Caco-2 (cell line): ENCODE measurements at places on chromosomes 1 and 21.

DNA sequence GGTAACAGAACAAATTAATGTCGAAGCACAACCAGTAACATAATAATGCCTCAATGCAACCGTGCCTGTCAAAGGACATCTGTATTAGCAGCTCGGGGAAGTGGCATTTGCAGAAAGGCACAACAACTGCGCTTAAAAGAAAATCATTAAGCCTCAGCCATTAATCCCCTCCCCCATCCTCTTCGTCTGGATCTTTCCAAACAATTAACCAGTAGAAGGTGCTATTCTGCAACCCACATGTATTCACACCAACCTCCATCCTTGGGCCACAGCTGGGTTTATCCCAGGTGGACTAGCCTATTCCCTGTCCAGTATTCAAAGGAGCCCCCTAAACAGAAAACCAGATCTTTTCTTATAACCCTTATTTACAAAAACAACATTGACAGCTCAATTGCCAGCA, 2.6 kb downstream of the RERE start:
- DNase-seq = no peak

DNA sequence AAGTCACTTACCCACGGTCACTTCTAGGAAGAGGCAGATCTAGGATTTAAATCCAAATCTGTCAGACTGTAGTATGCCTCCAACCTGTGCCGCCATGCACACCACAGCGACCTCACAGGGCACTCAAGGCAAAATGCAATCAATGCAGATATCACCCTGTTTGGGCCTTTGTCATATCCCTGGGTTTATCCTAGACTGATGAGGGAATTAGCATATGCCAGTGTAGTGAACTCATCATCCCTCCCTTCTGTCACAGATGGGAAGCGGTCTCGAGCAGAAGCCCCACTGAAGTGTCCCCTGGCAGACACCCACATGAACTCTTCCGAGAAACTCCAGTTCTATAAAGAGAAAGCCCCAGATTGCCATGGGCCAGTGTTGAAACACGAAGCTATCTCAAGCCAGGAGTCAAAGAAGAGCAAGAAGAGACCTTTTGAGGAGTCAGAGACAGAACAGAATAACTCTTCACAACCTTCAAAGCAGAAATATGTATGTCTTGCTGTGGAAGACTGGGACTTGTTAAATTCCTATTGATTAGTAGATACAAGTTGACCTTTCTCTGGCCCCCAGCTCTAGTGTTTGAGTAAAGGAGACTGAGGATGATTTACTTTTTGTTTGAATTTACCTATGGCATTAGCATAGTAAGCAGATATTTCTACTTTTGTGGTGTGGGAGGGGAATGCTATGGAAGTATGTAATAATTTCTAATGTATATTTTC, 21.4 kb downstream of the LRRC42 start:
- no peak for DNase-seq

GRCh38 chr1:215526147-215526845, 40.8 kb upstream of the KCTD3 start:
- no peak for DNase-seq

DNA sequence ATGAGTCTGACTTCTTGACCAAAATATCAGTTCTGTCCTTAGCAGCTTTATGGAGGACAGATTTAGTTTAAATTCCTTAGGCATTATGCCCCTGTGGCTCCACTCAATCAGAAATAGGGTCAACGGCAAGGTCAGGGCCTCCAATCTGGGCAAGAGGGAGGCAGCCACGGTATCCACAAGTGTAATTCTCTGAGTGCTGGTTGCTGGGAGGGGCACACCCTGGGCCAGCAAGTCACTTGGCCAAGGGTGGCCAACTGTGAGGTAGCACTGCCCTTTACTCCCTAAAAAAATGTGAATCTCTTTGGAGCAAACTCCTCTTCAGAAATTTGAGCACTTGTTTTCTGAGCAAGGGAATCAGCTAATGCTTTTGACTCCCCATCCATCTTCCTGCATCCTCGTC, 12.8 kb downstream of the SPATA46 start:
- no peak for DNase-seq

GRCh38 chr21:43194303-43195120, 25.7 kb downstream of the CRYAA start:
- DNase-seq = peak; percentile 32

- DNase-seq = peak; percentile 26
These were observed 6.6 kb upstream of the LRRC3 start for GRCh38 chr21:44448651-44449131.

DNA sequence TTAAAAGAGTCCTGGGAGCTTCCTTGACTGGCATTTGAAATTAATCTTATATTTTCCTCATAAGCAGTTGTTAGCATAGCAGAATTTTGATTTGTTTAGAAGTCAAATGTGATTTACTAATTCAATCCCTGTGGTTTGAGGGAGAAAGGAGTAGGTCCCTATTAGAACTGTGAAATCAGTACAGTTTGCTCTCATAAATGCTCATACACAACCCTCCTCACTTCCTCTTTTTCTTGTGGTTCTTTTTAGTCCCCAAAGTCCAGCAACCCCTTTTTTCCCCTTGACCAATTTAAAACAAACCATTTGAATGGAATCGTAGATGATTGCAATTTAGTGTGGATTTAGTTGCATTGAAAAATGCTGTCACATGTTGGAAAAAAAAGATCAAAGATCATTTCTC, 9.2 kb upstream of the IFI44 start:
- DNase-seq = no peak

DNA sequence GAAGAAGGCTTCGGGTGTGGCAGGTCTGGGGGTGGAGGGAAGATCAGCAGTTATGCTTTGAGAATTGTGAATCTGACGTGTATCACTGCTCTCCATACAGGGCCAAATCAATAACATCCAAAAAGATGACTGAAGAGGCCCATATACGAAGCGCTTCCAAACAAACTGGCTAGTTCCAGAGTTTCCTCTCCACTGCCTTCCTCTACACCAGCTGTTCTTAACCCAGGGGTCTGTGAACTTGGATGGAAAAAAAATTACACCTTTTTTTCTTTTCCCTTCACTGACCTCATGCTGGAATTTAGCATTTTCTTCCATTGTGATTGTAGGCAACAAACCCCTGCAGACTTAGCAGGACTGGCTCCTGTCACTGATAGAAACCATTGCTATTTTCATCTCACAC, 77.1 kb upstream of the NBL1 start:
- no peak for DNase-seq

GRCh38 chr1:197339106-197340060, 71.3 kb downstream of the CRB1 start:
- DNase-seq = no peak

- DNase-seq = no peak
These were observed 38.0 kb upstream of the DNASE2B start for GRCh38 chr1:84360316-84360715.

DNA sequence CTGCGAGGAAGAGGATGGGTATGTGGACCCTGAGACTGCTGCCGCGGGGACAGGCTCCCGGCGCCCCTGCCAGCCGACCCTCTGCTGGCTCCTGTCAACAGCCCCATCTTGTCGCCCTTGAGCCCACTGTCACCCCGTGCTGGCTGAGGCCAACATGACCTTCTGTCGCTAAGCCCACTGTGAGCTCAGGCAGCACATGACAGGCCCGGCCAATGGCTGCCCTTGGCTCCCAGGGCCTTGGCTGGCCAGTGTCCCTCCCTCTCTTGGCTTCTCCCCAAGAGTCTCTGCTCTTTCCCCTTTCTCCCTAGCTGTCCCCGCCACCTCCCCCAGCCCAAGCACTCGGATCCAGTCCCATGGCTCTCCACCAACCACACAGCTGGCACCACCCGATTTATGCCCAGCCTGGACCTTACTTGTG, 3.5 kb downstream of the PEX10 start:
- no peak for DNase-seq

- no peak for DNase-seq
These were observed 129.6 kb downstream of the EVI5 start for GRCh38 chr1:92655197-92655801.

DNA sequence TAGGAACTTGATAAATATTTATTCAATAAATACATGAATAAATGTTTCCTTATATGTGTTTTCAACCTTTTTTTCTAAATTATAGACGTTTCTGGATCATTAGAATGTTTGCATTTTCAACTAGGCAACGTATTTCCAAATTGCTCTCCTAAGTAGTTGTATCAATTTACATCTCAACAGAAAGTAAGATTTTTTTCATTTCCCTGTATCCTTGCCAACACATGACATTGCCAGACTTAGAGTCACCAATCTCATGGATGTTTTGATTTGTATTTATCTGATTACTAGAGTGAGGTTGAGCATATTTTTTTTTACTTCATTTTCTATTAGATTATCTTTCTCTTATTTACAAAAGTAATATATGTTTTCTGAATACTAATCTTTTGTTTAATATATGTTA, 22.2 kb upstream of the SMG7 start:
- DNase-seq = no peak

DNA sequence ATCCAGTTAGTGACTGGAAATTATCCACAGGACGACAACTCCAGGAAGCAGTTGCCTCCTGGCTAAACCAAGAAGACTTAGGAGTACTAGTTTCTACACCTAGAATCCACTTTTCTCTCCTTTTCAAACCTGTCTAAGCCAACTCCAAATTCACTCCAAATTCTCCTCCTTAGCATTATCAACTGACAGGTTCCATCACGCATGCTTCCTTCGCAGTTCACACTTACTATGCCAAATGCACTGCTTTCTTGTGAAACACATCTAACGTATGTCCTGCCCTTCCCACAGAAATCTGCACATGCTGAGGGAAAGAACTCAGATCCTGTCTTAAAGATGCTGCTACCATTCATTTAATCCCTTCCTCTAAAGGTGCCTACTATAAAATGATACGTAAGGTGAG, 225.9 kb downstream of the RERE start:
- DNase-seq = no peak

DNA sequence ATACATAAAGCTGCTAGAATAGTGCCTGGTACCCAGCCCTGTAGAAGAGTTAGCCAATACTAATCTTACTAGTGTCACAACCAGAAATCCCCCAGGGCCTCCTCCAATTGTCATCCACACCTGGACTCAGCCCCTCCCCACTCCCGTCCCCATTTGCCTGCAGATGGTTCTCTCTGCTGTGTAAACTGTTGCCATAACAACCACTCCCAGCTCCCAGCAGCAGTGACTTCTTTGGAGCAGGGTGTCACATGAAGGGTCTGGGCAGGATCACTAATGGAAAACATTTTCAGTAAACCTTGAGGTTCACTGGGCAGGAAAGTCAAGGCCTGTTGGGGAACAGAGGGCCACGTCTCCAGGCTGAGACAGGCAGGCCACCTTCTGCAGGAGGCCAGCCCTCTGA, 126.0 kb upstream of the IPO9 start:
- peak; percentile 64 for DNase-seq

- no peak for DNase-seq
These were observed 142.3 kb downstream of the DNM3 start for GRCh38 chr1:171983584-171983983.

DNA sequence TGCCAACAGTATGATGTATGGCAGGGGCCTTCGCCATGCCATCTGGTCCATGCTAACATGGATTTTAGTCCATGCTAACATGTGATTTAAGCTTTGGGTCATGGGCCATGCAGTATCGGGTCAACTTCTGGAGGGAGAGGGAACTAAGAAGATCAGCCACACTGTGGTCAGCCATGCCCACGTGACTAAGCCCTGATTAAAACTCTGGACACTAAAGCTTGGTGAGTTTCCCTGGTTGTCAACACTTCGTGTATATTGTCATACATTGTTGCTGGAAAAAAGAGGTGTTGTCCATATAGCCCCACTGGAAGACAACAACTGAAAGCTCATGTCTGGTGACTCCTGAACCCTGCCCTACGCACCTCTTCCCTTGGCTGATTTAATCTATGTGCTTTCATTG, 90.5 kb downstream of the SUSD4 start:
- DNase-seq = no peak

GRCh38 chr21:35088319-35088771, 39.2 kb upstream of the RUNX1 start:
- no peak for DNase-seq

GRCh38 chr1:75908717-75909152, 23.5 kb downstream of the ASB17 start:
- DNase-seq = peak; percentile 53

- DNase-seq = no peak
These were observed 145.8 kb downstream of the PATJ start for GRCh38 chr1:61887931-61888564.

DNA sequence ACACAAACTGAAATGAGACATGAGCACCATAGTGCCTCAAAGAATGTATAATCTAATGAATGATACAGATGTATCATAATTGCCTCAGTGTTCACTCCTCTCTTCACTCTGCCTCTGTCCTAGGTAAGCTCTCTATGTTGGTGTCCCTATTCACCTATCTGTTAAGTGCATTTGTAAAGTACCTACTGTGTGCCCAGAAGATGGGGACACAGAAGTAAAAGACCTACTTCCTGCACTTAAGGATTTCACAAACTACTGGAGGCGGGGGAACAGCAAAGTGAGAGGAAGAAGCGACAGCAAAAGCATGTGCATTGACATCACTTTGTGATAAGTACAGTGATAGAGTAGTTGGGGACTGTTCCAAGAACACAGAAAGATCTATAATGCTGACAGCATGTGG, 18.1 kb downstream of the RD3 start:
- DNase-seq = no peak

- DNase-seq = peak; percentile 85
These were observed 87.6 kb upstream of the RUNX1 start for GRCh38 chr21:35136586-35137219.

DNA sequence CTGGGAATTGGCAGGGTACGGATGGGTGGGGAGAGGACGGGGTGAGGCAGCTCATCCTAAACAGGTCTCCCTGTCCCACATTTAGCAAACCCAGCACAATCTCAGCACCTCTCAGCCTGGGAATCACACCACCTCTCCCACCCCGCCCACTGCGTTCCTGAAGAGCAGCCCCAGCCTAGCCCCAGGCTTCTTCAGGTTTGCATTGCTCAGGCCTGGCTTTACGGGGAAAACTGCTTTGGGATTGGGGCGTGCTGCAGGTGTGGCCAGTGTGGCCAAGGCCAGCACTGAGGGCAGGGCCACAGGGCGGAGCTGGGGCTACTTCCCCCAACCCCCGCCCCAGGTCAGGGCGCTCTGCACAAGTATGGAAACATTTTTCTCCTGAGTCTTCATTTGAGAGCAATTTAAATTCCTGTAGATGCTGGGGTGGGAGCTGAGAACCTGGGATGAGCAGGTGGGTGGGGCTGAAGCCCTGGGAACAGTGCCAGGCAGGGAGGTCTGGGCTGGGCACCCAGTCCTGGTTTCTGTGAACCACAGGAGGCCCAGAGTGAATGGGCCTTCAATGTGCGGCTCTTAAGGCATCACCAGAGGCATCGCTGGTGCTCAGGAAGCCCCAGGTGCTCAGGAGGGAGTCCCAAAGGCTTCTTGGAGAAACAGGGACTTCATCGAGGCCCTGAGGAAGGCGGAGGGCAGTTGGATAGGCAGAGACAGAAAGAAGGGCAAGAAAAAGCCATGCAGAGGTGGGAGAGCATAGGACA, 24.1 kb downstream of the TNNT2 start:
- DNase-seq = no peak
